B cell (primary cell): ENCODE measurements at places on chromosomes 16 and 17. TPM values are rescaled to one million over a fixed set of nuclear protein-coding genes. Genes with fewer than 3 reads are reported as not detected.

TMEM238L gene
- not detected in 2 replicates for total RNA-seq

COPZ2 gene
- total RNA-seq, result 1.2 and 2.3 TPM in 2 replicates

NPIPB9 gene
- total RNA-seq, result 12.6 and 13.4 TPM in 2 replicates

SHISA6 gene
- not detected in 2 replicates for total RNA-seq

SPATA33 gene
- total RNA-seq, result 12.6 and 15.0 TPM in 2 replicates

CDRT15L2 gene
- total RNA-seq, result not detected in 2 replicates

PDE6G gene
- 0.69 and 0.92 TPM in 2 replicates for total RNA-seq

MT3 gene
- not detected in 2 replicates for total RNA-seq

PRCD gene
- total RNA-seq, result 30.6 and 34.4 TPM in 2 replicates

ZNF205 gene
- not detected in 2 replicates for total RNA-seq

GRCh38 chr16:71709229-71709781 lies 15.2 kb downstream of the PHLPP2 start:
- no peak overlapping the region for H3K27ac ChIP-seq
- H3K4me3 ChIP-seq, result no peak overlapping the region
- H3K36me3 ChIP-seq, result peaks cover 3% of the 10 kb centered on the region
- no peak for DNase-seq

- no peaks in the 10 kb centered on the region for H3K27me3 ChIP-seq
- no peaks in the 10 kb centered on the region for H3K36me3 ChIP-seq
- DNase-seq, result peak; percentile 83
- no peak overlapping the region for H3K27ac ChIP-seq
- peaks cover 6% of the 10 kb centered on the region for H3K4me1 ChIP-seq
Observed at GRCh38 chr17:56819431-56820145, 14.1 kb downstream of the C17orf67 start.

DNA sequence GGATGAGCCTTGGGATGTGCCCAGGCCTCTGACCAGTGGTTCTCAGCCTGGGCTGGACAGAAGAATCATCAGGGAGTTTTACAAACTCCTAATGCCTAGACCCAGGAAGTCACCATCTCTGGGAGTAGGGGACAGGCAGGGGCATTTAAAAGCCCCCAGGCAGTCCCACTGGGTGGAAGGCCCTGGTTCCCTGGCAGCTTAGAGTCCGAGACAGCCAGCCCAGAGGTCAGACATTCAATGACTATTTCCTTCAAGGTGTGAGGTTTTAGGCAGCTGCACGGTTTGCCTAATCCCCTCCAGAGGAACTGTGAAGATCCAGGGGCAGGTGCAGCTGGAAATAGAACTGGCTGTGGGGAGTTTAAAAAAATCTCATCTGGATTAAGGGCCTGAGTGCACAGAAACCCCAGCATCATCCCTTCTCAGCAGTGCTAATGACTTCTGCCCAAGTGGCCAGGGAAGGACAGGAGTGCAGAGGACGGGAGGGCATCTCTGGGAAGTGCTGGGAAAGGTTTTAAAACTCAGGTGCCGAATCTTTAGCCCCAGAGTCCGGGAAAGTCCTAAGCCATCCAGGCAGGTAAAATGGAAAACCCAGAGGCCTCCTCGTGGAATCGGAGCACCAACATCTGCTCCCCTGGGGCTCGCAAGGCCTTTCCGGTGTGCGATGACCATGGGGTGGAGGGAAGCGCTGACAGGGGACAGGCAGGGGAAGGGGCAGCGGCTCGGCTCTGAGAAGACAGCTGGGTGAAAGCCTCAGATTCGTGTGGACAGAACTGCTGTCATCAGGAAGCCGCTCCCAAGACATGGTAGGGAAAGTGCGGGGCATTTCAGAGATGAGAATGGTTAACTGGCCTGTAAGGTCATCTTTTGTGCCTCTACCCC lies 1.5 kb upstream of the LGALS3BP start:
- no peak for DNase-seq
- peaks cover 34% of the 10 kb centered on the region for H3K4me1 ChIP-seq
- H3K27ac ChIP-seq, result no peak overlapping the region
- H3K4me3 ChIP-seq, result no peak overlapping the region
- H3K27me3 ChIP-seq, result no peaks in the 10 kb centered on the region

- H3K4me3 ChIP-seq, result no peak overlapping the region
- H3K36me3 ChIP-seq, result no peaks in the 10 kb centered on the region
- no peaks in the 10 kb centered on the region for H3K4me1 ChIP-seq
- no peaks in the 10 kb centered on the region for H3K27me3 ChIP-seq
- no peak for DNase-seq
Observed at GRCh38 chr17:37388266-37388665, 12.5 kb downstream of the C17orf78 start.

DNA sequence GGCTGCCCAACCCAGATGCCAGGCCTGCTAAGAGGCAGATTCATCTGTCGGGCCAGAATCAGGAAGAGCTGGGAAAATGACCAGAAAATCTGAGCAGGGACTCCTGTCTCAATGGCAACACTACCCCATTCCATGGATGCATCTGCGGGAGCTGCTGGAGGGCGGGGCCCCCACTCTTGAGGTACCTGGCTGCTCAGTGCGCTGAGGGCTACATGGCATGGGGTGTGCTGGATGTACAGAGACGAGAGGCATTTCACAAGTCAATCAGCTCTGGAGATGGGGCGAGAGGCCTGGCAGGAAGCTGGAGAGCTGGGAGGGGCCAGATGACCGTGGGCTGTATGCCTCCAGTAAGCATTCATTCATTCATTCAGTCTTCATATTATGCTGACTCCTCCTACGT lies 6.4 kb downstream of the SDK2 start:
- peaks cover 4% of the 10 kb centered on the region for H3K36me3 ChIP-seq
- H3K4me1 ChIP-seq, result peaks cover 23% of the 10 kb centered on the region
- DNase-seq, result no peak
- peaks cover 6% of the 10 kb centered on the region for H3K27me3 ChIP-seq
- H3K4me3 ChIP-seq, result no peak overlapping the region
- H3K27ac ChIP-seq, result no peak overlapping the region

- peaks cover 11% of the 10 kb centered on the region for H3K4me1 ChIP-seq
- H3K36me3 ChIP-seq, result peaks cover 1% of the 10 kb centered on the region
- H3K27me3 ChIP-seq, result no peaks in the 10 kb centered on the region
- DNase-seq, result no peak
- H3K4me3 ChIP-seq, result no peak overlapping the region
Observed at GRCh38 chr17:42200706-42201457, 6.6 kb upstream of the GHDC start.

DNA sequence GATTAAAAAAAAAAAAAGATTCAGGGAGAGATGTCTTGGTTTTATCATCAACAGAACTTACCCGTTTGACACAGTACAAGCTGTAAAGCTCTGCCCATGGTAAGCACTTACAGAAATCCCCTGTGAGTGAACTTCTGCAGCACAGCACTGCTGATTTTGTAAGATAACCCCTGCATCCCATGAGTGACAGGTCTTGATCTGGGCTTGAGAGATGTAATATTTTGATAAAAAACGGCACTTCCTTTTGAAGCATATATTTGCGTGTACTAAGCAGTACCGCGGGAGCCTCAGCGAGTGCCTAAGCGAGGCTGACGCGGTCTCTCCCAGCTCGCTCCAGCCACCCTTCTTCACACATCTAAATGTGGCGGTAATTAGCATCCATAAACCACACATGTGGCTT lies 50.5 kb downstream of the IKZF3 start:
- no peak overlapping the region for H3K4me3 ChIP-seq
- peak; percentile 31 for DNase-seq
- H3K4me1 ChIP-seq, result peaks cover 37% of the 10 kb centered on the region
- H3K36me3 ChIP-seq, result peaks cover 20% of the 10 kb centered on the region

DNA sequence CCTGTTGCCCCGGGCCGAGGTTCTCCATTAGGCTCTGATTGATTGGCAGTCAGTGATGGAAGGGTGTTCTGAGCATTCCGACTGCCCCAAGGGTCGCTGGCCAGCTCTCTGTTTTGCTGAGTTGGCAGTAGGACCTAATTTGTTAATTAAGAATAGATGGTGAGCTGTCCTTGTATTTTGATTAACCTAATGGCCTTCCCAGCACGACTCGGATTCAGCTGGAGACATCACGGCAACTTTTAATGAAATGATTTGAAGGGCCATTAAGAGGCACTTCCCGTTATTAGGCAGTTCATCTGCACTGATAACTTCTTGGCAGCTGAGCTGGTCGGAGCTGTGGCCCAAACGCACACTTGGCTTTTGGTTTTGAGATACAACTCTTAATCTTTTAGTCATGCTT lies 74.2 kb downstream of the HAPSTR1 start:
- no peak for DNase-seq
- no peaks in the 10 kb centered on the region for H3K27me3 ChIP-seq
- no peak overlapping the region for H3K27ac ChIP-seq
- no peak overlapping the region for H3K4me3 ChIP-seq

DNA sequence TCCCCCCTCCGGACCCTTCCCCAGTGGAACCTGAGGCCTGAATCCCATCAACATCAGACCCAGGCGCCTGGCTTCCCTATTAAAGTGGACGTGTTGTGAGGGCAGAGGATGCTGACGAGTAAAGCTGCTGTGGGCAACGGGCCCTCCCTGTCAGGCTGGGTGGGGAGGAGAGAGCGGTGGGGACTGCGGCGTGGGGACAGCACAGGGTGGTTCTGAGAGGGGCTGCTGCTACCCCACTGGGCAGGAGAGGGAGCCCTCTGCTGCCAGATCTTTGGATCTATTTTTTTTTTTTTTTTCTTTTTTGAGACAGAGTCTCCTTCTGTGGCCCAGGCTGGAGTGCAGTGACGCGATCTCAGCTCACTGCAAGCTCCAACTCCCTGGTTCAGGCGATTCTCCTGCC lies 5.9 kb downstream of the CA5A start:
- H3K4me3 ChIP-seq, result no peak overlapping the region
- DNase-seq, result no peak
- no peak overlapping the region for H3K27ac ChIP-seq
- no peaks in the 10 kb centered on the region for H3K27me3 ChIP-seq
- peaks cover 25% of the 10 kb centered on the region for H3K4me1 ChIP-seq

DNA sequence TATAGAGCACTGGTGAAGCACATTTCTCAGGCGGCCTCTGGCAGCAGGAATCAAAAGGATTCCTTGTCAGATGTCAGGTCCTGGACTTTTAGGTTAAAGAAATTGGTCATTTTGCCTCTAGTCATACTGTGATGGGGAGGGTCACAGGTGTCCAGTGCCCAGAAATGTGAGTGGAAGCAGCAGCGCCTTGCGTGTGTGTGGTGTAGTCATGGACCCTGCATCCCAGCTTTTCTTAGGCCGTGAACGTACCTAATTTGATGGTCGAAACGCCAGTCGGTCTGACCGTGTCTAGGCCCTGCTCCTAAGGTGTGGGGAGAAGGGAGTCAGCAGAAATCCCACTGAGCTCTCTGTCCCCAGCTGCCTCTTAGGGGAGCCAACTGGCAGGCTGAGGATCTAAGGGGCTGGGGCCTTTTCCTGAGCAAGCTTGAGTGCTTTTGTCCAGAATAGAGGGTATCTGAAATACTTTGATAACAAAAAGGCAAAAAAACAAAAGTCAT lies 32.0 kb downstream of the POLR3E start:
- H3K36me3 ChIP-seq, result peaks cover 12% of the 10 kb centered on the region
- H3K4me1 ChIP-seq, result no peaks in the 10 kb centered on the region
- H3K4me3 ChIP-seq, result no peak overlapping the region
- no peaks in the 10 kb centered on the region for H3K27me3 ChIP-seq
- no peak for DNase-seq

GRCh38 chr16:69005641-69006355 lies 99.7 kb upstream of the HAS3 start:
- no peak overlapping the region for H3K4me3 ChIP-seq
- no peaks in the 10 kb centered on the region for H3K27me3 ChIP-seq
- peaks cover 2% of the 10 kb centered on the region for H3K4me1 ChIP-seq

DNA sequence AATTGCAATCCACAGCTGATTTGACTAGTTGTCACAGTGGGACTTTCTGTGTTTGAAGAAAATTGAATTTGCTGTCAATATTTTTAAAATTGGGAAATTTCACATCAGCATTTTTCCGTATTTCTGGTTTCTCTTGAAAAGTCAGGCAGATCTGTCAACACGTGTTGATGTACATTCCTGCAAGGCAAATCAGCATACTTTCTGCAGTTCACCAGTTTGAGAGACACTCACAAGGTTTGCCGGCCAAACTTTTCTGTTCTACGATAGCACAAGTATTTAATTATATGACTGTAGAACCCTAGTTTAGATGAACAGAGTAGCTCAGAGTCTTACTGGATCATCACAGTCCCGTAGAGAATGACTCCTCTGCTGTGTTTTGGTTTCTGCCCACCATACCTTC lies 102.0 kb downstream of the ADAMTS18 start:
- no peak overlapping the region for H3K4me3 ChIP-seq
- H3K4me1 ChIP-seq, result no peaks in the 10 kb centered on the region
- no peaks in the 10 kb centered on the region for H3K36me3 ChIP-seq
- no peak for DNase-seq
- H3K27me3 ChIP-seq, result no peaks in the 10 kb centered on the region
- H3K27ac ChIP-seq, result no peak overlapping the region

GRCh38 chr17:35765086-35765710 lies 4.5 kb downstream of the C17orf50 start:
- no peak for DNase-seq
- peaks cover 13% of the 10 kb centered on the region for H3K4me1 ChIP-seq
- H3K27ac ChIP-seq, result no peak overlapping the region
- H3K36me3 ChIP-seq, result no peaks in the 10 kb centered on the region
- peak overlapping the region; percentile 82 for H3K4me3 ChIP-seq
- H3K27me3 ChIP-seq, result no peaks in the 10 kb centered on the region

GRCh38 chr17:83178533-83179304 lies 99.3 kb downstream of the METRNL start:
- H3K36me3 ChIP-seq, result no peaks in the 10 kb centered on the region
- peaks cover 17% of the 10 kb centered on the region for H3K4me1 ChIP-seq
- no peaks in the 10 kb centered on the region for H3K27me3 ChIP-seq
- no peak for DNase-seq

GRCh38 chr17:78502611-78503148 lies 74.5 kb downstream of the DNAH17 start:
- no peak for DNase-seq
- no peaks in the 10 kb centered on the region for H3K27me3 ChIP-seq
- no peaks in the 10 kb centered on the region for H3K4me1 ChIP-seq
- H3K36me3 ChIP-seq, result no peaks in the 10 kb centered on the region
- no peak overlapping the region for H3K27ac ChIP-seq

- no peaks in the 10 kb centered on the region for H3K36me3 ChIP-seq
- DNase-seq, result no peak
- no peak overlapping the region for H3K27ac ChIP-seq
- H3K4me1 ChIP-seq, result peaks cover 16% of the 10 kb centered on the region
Observed at GRCh38 chr16:57611706-57612105, 16.7 kb upstream of the ADGRG1 start.

DNA sequence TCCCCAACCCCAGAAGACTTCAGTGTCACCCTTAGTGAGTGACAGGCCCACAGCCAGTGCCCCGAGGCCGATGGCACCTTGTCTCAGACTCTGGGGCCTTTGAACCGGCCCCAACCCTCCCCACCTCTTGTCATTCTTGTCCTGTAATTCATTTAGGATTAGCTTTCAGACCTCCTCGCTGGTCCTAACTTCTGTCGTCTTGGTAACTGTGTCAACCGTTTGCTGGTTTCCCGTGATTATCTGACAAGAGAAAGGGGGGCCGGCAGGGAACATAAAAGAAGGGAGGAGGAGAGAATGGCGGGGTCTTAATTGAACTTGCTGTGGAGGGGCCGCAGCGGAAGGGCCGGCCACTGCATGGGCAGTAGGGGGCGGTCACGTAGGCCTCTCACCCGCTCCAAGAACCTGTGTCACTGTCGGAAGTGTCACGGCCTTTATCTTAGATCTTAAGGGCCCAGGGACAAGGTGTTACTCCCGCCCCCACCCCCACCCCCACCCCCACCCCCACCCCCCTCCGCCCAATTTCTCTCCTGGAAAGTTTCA lies 46.5 kb upstream of the GSE1 start:
- no peak overlapping the region for H3K27ac ChIP-seq
- DNase-seq, result no peak
- H3K27me3 ChIP-seq, result no peaks in the 10 kb centered on the region
- no peaks in the 10 kb centered on the region for H3K36me3 ChIP-seq

- H3K4me3 ChIP-seq, result no peak overlapping the region
- no peaks in the 10 kb centered on the region for H3K36me3 ChIP-seq
- H3K27me3 ChIP-seq, result no peaks in the 10 kb centered on the region
- no peak overlapping the region for H3K27ac ChIP-seq
Observed at GRCh38 chr17:51842763-51843162, 315.8 kb downstream of the CA10 start.
